ENCODE measurements at places on chromosomes 5 and 9.
A peak's percentile ranks its signal among the peaks of the same experiment; 100 is the strongest.

DNA sequence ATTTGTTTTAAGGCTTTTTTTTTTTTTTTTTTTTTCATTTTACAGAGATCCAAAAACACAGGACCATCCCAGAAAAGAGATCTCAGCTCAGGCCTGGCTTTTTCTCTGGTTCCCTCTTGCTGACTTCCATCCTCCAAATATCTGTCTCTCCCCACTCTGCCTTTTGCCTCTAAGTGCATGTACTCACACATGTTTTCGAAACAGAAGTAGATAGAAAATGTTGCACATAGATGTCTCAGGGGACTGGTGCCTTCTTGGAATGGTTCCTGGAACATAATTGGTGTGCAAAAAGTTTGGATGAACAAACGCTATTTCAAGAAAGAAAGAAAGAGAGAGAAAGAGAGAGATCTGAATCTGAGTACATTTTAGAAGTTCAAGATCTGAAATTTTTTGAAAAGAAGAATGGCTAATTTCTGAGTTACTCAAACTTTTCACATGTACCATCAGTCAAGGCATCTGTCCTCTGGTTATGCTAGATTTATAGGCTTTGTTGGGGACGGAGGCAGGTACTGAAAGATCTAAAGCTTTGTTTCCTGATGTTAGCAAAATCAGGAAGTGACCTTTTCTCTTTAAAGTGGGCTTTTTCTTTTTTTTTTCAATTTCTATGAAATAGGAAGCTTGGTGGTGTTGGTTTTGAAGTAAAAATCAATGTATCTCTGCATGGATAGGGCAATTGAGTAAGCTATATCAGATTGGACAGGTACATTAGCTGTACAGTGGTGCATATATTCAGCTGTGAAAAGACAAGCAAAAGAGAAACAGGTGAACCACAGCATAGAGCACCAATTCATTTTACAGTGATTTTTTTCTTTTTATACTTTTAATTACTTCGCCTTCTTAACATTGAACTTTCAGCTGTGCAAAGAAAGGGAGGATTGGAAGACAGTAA, 8.5 kb upstream of the TNFSF8 start:
- peak; percentile 27 for DNase-seq

GRCh38 chr5:157263496-157264090, 2.3 kb upstream of the CYFIP2 start:
- no peak for DNase-seq

DNA sequence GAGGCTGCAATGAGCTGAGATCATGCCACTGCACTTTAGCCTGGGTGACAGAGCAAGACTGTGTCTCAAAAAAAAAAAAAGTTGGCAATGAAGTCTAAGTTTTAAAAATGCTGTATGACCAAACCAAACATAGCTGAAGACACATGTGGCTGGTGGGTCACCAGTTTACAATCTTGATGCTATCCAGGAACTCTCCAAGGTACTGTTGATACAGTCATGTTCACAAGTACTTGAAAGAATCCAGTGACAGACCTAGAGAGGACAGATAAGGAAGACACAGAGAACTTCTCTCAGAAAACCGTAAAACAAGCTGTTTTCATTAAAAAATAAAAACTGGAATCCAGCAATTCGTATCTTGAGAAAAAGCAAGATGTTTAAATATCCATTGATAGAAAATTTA, 95.7 kb downstream of the ACTBL2 start:
- DNase-seq: peak; percentile 67

DNA sequence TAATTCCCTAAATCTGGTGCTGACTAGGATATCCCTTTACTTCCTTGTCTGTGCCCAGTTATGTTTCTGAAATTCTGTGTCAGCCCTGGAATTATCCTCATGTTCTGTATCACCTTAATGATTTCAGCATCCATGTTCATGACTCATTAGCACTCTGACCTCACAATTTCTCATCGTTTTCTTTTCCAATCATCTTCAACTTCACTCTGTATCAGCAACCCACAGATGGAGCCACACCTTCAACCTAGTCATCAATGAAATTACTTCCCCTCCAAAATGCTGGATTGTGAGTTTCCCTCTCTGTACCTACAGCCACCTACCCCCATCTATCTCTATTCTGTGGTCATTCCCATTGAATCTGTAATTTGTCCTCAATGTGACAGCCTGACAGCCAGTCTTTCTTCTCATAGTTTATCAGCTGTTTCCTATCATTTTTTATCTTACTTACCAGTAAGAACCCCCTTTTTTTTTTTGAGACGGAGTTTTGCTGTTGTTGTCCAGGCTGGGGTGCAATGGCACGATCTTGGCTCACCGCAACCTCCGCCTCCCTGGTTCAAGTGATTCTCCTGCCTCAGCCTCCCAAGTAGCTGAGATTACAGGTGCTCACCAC, 3.1 kb upstream of the IL6ST start:
- DNase-seq: peak; percentile 65

DNA sequence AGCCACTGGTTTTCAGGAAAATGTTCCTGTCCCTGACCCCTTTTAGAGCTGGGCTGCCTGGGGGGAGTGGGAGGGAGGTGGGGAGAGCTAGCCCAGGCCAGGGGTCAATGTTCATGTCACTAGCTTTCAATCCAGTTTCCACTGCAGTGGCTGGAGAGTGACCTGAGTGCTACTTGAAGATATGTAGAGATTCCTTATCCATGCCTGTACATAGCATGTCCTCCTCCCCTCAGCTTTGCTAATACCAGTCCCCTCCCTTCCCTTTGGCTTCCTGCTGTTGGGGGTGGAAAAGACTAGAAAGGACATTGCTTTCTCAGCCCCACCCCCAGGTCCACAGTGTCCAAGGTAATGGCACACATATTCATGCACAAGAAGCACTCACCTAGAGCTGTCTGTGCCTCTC, 7.8 kb downstream of the DNAJB5 start:
- DNase-seq: no peak

GRCh38 chr5:136087961-136088871, 44.4 kb upstream of the SMAD5 start:
- no peak for DNase-seq

DNA sequence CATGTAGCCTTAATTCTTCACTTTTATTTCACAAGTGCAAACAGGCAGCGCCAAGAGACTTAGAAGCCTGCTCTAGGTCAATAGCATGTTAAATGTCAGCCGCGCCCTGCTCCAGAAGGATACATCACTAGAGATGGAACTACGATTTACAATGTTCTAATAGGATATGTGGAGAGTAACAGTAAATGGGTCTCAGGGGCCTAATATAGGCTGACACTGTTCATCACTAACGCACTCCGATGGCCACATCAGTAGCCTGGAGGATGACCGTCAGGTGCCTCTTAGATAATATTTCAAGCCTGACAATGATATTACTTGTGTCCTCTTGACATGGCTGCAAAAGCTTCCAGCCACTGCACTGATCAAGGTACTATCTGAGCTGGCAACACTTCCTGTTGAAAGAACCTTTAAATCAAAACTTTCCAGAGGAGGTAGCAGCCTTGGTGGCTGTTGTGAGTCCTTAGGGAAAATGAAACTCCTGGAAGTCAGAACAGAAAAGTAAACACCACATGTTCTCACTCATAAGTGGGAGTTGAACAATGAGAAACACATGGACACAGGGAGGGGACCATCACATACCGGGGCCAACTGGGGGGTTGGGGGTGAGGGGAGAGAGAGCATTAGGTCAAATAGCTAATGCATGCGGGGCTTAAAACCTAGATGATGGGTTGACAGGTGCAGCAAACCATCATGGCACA, 35.0 kb downstream of the PTTG1 start:
- DNase-seq: no peak

- DNase-seq: no peak
Measured at GRCh38 chr5:56475689-56476486, 242.8 kb upstream of the ANKRD55 start.

DNA sequence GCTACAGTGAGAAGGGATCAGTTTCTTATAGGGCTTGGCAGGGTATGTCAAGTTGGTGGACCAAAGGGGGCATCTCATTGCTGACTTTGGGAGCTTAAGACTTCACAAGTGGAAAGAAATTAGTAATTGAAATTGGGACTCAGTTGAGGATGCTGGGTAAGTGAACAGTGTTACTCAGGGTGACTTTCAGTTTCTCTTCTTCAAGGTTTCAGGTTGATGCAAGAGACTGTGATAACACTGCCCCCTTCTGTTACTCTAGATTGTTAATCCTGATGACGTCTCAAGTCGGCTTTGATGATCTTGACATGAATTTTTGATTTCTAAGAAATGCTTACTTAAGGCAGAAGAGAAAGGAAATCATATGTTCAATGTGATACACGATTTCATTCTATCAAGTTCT, 21.3 kb downstream of the KCTD16 start:
- DNase-seq: peak; percentile 74

DNA sequence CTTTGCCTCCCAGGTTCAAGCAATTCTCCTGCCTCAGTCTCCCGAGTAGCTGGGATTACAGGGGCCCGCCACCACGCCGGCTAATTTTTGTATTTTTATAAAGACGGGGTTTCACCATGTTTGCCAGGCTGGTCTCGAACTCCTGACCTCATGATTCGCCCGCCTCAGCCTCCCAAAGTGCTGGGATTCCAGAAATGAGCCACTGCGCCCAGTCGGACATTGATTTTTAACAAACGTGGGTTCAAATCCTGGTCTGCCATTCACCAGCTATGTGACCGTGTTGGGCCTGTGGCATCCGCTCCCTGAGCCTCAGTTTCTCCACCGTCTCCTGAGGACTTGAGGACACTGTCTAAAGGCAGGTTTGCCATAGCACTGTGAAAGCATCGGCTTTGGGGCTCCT, 41.8 kb upstream of the NEK6 start:
- no peak for DNase-seq

DNA sequence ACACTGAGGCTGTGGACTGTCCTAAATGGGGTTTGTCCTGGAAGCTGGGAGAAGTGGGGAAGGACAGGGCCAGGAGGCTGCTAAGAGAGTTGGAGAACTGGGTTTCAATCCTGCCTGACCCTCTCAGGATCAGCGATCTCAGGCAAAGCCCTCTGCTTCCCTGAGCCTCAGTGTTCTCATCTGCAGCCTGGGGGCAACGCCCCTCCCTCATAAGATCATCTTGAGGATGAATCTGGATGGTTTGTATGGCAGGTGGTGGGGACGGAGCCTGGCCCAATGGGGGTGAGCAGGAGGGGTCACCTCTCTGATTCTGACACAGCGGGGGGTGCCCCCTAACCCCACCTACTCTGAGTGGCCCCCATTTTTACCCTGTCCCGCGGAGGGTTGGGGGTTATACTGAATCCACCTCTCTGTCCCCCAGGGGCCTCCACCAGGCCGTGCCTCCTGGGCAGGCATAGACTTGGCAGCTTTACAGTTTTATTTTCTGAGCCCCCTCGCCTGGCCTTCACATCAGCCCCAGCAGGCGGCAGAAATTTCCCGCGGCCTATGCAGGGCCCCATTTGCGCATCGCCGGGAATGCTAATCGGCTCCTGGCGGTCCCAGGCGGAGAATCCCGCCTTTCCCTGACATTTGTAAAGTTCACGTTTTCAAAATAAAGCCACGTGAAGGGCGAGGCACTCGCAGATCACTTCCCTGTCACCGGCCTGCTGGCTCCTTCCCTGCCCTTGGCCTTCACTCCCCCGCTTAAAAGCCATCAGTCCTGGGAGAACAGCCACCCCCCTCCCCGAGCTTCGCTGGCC, 17.8 kb upstream of the LAMC3 start:
- DNase-seq: no peak

DNA sequence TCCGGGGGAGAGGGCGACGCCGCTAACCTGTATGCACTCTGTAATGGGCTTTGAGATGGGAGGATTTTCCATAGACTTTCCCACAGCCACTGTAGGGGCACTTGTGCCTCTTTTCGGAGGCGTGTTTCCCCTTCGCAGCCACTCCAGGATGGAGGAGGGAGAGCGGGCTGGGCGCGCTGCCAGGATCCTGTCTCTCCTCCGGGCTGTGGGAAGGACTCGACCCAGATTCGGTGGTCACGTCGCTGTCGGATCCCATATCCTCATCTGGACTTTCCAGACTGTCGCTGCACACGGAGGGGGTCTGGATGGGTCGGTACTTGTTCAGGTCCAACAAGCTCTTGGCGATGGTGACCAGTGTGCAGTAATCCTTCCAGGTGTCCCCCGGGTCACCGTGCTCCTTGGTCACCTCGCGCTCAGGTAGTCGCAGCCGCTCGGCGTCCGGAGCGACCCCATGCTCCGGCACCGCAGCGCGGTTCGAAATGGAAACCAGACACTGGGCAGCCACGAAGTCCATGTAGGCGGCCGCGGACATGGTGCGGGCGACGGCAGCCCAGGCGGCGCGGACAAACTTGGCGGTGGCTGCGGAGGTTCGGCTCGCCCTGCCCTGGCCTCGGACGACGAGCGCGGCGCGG, 1.5 kb downstream of the KLF9 start:
- DNase-seq: peak; percentile 71

- peak; percentile 79 for DNase-seq
Measured at GRCh38 chr9:116154976-116155697, 1.5 kb downstream of the PAPPA start.

DNA sequence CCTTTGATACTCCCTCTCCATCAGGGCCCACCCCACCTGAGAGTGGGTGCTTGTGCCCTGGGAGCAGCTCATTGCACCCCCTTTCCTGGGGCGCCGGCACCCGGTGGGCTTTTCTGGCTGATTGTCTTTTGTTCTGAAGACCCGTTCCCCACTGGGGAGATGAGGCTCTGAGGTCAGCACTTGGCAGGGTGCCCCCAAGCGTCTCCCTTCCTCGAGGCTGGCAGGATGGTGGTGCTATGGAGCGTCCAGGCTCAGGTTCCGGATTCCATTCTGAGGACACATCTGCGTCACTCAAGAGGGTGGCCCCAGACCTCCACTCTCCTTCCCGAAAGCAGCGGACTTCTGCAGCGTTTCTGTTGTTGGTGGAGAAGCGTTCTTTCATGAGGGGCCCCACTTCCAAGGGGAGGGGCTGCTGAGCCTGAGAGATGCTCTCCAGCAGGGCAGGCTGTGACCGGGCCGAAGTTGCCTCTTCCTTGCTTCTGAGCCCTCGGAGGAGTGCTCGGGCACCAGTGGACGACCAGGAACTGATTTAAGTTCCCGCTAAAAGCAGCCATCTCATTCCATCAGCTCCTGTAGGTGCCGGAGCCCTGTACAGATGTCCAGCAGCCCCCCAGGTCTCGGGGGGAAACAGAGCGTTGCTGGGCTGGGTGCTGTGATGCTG, 42.2 kb downstream of the COL5A1 start:
- no peak for DNase-seq

GRCh38 chr5:83662558-83662957, 58.1 kb downstream of the HAPLN1 start:
- no peak for DNase-seq

DNA sequence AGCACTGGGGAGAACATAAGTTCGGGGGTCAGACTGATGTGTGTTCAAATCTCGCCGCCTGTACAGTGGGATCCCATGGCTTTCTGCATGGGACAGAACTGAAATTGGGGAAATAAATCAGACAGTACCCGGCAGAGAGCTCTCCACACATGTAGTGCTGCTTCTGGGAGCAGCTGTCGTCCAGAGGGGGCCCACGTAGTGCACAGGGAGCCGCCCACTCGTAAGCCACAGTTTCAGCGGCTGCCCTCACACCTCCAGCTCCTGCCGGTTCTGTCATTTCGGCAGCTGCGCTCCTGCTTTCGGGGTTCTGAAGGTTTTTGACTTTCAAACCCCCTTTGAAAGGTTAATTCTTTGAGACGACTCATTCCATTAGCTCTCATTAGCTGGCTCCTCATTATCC, 83.1 kb downstream of the OLFM1 start:
- no peak for DNase-seq
